Ascending aorta (tissue), 2 donors: ENCODE measurements at places on chromosomes 16 and 17. TPM values are rescaled to one million over a fixed set of nuclear protein-coding genes. Genes with fewer than 3 reads are reported as not detected.

Gene HBQ1
- not detected for total RNA-seq

Gene PIRT
- total RNA-seq = not detected

Gene IQCK
- not detected for total RNA-seq

Gene MAPT
- total RNA-seq = 0.32 TPM

Gene SKAP1
- not detected for total RNA-seq

Gene SCIMP
- 0.21 TPM for total RNA-seq

Gene GDPD3
- total RNA-seq = 0.53 TPM

Gene CCL13
- total RNA-seq = not detected

Gene CAMKK1
- 3.6 TPM for total RNA-seq

Gene C16orf89
- total RNA-seq = 4.6 TPM

Gene OR1G1
- total RNA-seq = not detected

Gene MLKL
- 4.0 TPM for total RNA-seq

Gene XYLT1
- total RNA-seq = 6.7 TPM

Gene NT5M
- total RNA-seq = 4.6 TPM

Gene TP53TG3B
- not detected for total RNA-seq

Gene MLYCD
- total RNA-seq = 13.4 TPM

Gene ZNF385C
- not detected for total RNA-seq

Gene DPEP2
- 1.1 TPM for total RNA-seq

Gene OR3A3
- not detected for total RNA-seq

Gene CTRL
- total RNA-seq = 0.43 TPM

Gene GPRC5C
- total RNA-seq = 29.1 TPM

Gene WDR90
- 50.0 TPM for total RNA-seq

Gene MYL4
- not detected for total RNA-seq

Gene ITGAD
- total RNA-seq = not detected

Gene TEFM
- 0.43 TPM for total RNA-seq

Gene EEF2K
- total RNA-seq = 31.9 TPM

Gene GRIN2A
- total RNA-seq = 7.8 TPM

Gene TP53TG3
- not detected for total RNA-seq

Gene FN3K
- total RNA-seq = 10.5 TPM

Gene SLFN13
- 7.1 TPM for total RNA-seq

Gene IRX6
- 1.5 TPM for total RNA-seq

Gene NUDT7
- total RNA-seq = not detected

Gene NPIPB13
- 1.3 TPM for total RNA-seq

Gene ESRP2
- total RNA-seq = not detected

Gene VASN
- total RNA-seq = 218 TPM

Gene ETV4
- not detected for total RNA-seq

Gene ABAT
- 1.8 TPM for total RNA-seq

Gene CRYM
- not detected for total RNA-seq

Gene ACSM5
- total RNA-seq = not detected

Gene TPSD1
- 20.8 TPM for total RNA-seq

Gene PPP1R27
- total RNA-seq = not detected

Gene HS3ST3B1
- total RNA-seq = 14.6 TPM

Gene DHX58
- 1.7 TPM for total RNA-seq

Gene FAM20A
- 60.0 TPM for total RNA-seq

Gene PROCA1
- total RNA-seq = 1.6 TPM

Gene MPP3
- total RNA-seq = 37.0 TPM

Gene FOXN1
- total RNA-seq = not detected

Gene MYCBPAP
- 7.9 TPM for total RNA-seq

Gene TCAP
- total RNA-seq = not detected

Gene ZNF750
- not detected for total RNA-seq

Gene HSF5
- total RNA-seq = not detected
